OCI-LY7 (cell line): ENCODE measurements at places on chromosomes 13 and 19. TPM values are rescaled to one million over a fixed set of nuclear protein-coding genes. Genes with fewer than 3 reads are reported as not detected.

GRCh38 chr13:34357435-34358232 is 539.7 kb downstream of the RFC3 start:
- DNase-seq, result no peak

Gene IL12RB1
- total RNA-seq, result 26.0 and 41.7 TPM in 2 replicates

DNA sequence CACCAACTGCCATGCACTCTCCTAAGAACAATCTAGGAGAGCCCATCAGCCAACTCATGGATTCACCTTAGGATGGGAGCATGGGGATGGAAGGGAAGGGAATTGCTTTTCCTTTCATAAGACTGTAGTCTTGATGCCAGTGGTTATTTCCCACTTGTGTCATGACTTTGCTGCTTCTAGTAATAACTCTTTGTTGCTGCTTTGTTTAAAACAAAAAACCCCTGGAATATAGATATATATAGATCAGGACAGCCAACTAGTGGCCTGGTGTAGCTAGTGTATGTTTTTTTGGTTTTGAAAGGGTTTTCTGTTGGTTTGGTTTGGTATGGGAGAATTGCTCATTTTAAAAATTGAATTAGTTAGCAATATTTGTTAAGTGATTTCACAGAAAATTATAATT is 39.3 kb upstream of the KCTD4 start:
- DNase-seq, result no peak

- DNase-seq, result peak; percentile 5
Observed at GRCh38 chr13:67416047-67416925, 186.2 kb upstream of the PCDH9 start.

DNA sequence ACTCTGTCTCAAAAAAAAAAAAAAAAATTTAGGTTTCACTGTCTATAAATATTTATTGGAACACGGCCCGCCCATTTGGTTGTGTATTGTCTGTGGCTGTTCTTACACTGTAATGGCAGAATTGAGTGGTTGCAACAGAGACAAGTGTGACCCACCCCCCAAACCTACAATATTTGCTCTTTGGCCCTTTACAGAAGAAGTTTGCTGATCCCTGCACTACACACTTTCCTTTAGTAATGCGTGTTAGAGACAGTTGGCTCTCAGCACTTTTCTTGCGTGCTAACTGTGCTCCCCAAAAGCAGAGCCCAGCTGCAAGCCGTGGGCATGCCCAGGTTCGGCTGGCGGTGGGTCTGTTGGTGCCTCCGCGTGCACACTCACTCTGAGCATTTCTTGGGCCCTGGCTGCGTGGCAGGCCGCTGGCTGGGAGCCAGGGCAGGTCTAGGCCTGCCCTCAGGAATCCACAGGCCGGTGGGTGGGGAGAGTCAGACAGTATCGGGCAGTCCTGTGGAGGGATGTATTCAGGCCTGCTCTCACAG is 72.6 kb downstream of the SIPA1L3 start:
- DNase-seq, result peak; percentile 81

DNA sequence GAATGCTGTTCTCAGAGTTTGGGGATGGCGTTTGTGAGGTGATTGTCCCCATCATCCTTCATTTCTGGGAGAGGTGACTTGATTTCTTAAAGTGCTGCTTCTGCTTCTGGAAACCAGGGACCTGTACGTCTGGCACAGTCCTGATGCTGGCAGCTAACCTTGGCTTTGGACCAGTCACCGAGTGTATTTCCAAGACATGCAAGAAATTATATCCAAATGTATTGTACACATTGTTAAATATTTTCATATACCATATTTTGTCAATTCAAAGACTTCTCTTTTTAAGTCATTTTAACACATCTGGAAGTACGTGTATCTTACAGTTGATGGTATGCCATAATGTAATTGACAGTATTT is 97.4 kb downstream of the ARHGEF7 start:
- no peak for DNase-seq

GRCh38 chr13:21826214-21827015 is 155.5 kb downstream of the FGF9 start:
- DNase-seq, result no peak

DNA sequence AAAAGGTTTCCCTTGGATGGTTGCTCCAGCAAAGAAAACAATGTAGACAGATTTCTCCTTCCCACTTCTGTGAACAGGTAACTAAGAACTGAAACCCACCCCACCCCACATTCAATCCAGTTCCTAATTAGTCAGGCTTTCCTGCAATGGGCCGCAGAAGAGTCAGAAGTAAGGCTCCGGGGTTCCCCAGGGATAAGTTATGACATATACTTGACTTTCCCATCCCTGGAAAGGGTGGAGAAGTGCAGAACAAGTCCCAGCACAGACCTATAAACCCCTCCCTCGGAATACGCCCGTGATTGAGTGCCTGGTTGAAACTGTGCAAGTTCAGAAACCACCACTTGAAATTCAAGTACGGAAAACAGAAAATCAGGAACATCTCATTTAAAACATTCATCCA is 24.9 kb downstream of the RCBTB2 start:
- no peak for DNase-seq

- no peak for DNase-seq
Observed at GRCh38 chr13:59024434-59024833, 1139.3 kb downstream of the DIAPH3 start.
